ENCODE measurements at places on chromosomes 2 and 18.

GRCh38 chr2:108451976-108452375, 3.0 kb downstream of the GCC2 start:
- no peak for DNase-seq

GRCh38 chr18:6653880-6654279, 75.6 kb upstream of the ARHGAP28 start:
- DNase-seq: no peak

- no peak for DNase-seq
Observed at GRCh38 chr2:55862246-55862645, 61.3 kb downstream of the EFEMP1 start.

GRCh38 chr2:23492337-23492675, 107.3 kb downstream of the KLHL29 start:
- DNase-seq: no peak

DNA sequence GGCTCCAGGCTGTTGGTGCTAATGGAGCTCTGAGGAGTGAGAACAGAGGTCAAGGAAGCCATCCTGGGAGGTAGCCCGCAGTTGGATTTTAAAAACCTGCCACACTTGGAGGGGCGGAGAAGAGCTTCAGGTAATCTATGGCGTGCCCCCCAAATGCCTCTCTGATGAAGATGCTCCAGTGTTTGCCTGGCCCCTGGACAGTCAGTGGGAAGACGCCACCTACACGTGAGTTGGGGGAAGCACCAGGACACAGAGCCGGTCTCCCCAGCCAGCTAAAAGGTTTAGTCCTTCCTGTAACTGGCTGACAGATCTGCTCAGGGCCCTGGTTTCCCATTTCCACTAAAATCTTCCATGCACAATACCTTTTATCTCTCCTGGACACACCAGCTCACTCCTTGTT, 225.0 kb downstream of the TTC32 start:
- no peak for DNase-seq

DNA sequence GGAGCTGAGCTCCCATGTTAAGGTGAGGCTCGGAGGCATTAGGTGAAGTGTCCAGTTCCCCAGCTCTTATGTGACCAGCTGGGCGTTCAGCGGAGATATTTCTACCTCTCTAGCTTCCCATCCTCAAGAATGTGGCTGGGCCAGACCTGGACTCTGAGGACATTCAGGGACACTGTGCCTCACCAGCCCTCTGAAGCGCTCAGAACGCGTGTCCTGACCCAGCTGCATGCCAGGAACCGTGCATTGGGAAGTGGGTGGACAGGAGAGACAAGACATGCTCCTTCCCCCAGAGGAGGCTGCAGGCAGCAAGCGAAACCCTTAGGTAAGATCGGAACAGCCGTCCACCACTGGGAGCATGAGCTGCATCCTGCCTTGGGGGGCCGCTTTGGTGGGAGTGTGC, 38.0 kb upstream of the GPAT2 start:
- no peak for DNase-seq

- DNase-seq: no peak
Observed at GRCh38 chr2:26324903-26325302, 21.0 kb upstream of the SELENOI start.

GRCh38 chr18:28065031-28065792, 111.7 kb downstream of the CDH2 start:
- DNase-seq: no peak

DNA sequence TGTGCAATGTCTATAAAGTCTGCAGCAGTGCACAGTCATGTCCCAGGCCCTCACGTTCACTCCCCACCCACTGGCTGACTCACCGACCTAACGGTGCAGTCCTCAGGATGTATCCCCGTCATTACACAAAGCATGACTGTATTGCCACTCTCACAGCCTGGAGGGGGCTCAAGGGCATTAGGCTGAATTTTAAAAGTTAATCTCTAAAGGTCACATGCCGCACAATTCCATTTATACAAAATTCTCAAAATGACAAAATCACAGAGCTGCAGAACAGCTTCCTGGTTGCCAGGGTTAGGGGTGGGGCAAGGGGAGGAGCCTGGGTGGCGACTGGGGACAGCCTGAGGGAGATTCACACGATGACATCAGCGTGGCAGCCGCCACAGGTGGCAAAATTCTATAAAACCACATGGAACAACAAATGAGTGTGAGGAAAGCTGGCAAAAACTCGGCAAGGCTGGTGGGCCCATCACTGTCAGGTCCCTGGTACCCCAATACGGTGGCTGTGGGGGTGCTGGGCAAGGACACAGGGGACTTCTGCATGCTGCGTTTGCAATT, 97.6 kb downstream of the NDUFA10 start:
- no peak for DNase-seq

DNA sequence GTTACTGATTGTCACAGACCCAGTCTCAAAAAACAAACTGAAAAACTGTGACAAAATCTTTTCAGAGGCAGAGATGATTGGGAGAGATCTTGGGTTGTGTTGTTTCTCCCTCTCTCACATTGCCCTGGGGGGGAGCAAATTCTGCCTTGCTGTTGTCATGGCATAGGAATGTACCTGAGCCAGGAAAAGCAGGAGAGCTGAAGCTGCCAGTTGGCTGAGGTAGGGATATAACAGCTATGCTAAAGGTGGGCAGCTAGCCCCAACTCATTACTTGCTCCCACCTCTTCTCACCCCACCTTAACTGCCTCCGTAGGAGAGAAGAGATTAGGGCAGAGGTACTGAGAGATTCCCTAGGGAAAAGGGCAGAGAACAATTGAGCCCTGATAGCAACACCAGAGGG, 299.3 kb downstream of the OSR1 start:
- DNase-seq: no peak

DNA sequence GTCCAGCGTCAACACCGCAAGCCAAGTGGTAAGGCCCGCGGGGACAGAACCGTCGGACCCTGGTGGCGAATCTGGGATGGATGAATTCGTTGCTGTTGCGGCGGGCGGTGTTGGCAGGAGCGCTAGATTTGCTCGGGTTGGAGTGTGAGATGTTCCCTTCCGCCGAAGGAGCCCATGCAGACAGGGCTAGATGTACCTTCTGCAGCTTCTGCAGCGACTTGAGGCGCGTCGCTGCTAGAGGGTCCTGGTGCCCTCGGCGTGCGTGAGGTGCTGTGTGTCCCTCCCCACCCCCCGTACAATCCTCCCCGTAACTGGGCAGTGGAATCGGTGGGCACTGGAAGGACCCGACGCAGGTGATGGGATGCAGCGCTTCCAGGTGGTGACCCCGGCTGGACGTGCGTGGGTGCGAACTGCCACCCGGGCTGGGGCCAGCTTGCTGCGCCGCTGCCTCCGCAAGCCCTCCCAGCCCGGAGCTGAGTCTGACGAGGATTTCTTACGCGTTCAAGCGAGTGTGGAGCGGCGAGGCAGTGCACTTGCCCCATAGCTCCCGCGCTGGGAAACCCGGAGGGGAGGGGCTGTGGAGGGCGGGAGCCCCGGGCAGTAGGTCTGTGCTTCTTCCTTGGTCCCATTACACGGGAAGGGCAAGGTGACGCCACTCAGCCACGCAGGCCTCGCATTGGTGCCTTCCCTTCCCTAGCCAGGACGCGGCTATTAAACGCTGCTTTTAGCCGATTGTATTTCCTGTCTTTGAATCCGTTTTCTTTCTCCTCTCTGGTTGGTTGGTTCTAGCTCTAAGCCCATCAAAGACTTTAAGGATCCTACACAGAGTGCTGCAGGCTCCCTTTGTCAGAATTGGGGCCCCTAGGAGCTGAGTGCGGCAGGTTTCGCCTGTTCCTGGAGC, 34.2 kb downstream of the CHRNA1 start:
- no peak for DNase-seq

DNA sequence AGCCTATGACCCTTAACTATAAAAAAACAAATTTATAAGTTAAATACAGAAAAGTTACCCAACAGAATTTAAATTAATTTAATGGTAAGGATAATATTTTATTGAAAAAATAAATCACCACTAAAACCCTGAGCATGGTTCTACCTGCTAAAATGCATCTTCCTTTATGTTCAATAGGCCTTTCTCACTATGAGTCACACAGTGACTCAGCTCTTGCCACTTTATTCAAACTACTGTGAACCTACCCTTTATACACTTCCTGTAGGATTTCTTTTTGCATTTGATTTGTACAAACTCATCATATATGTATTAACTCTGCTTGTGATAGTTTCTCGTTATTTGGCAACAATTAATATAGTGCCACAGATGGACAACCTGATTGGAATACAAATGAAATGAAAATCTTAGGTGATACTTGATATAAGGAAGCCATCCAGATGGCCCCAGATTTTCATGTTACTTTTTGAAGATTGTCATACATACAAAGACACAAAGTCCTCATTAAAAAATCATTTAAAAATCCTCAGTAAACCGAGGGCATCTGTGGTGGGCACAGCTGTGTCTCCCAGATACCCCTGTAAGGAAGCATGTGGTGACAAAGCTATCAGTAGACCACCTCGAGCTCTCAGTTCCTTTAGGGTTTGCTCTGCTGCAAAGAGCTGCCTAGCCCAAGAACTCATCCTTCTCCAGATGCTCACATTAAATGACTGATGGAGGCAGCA, 55.2 kb upstream of the COBLL1 start:
- no peak for DNase-seq

DNA sequence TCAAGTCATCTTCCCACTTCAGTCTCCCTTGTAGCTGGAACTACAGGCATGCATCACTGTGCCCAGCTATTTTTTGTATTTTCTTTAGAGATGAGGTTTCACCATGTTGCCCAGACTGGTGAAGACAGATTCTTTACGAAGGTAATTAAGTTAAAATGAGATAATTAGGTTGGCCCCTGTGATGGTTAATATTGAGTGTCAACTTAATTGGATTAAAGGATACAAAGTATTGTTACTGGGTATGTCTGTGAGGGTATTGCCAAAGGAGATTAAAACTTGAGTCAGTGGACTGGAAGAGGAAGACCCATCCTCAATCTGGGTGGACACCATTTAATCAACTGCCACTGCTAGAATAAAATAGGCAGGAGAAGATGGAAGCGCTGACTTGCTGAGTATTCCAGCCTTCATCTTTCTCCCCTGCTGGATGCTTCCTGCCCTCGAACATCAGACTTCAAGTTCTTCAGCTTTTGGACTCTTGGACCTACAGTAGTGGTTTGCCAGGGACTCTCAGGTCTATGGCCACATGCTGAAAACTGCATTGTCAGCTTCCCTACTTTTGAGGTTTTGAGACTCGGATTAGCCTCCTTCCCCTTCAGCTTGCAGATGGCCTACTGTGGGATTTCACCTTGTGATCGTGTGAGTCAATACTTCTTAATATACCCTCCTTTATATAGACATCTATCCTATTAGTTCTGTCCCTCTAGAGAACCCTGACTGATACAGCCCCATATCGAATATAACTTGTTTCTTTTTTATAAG, 269.1 kb downstream of the TMX3 start:
- no peak for DNase-seq

DNA sequence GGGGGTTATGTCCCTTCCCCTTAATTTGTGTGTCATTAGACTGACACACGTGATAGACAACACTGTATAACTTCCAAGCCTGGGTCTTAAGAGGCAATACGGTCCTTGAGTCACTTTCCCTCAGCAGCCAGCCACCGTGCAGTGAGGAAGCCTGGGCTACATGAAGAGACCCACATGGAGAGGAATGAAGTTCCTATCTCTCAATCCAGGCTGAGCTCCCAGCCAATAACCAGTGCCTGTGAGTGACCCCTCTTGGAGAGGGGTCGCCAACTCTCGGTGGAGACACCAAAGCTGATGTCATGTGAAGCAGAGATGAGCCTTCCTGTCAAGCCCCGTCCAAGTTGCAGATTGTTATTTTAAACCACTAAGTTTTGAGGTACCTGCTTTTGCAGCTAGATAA, 5.7 kb upstream of the WDSUB1 start:
- no peak for DNase-seq

- DNase-seq: no peak
Observed at GRCh38 chr2:19649785-19650380, 251.9 kb downstream of the TTC32 start.

DNA sequence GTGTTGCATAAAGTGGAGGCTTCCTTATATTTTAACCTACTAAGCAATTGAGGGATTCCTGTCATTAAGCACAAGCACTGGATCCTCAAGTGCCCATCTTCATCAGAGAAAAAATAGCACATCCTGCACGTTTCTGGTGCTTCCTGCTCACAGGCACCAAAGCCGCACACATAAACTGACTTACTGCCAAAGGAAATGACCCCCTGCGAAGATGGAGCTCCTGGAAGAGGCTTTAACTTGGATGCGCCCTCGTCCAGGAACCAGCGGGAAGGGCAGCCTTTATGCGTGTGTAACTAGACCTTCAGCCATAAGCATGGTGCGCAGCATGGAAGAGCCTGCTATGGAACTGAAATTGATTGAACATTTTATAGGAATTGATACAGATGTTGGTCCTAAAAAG, 188.7 kb downstream of the FTCDNL1 start:
- no peak for DNase-seq

DNA sequence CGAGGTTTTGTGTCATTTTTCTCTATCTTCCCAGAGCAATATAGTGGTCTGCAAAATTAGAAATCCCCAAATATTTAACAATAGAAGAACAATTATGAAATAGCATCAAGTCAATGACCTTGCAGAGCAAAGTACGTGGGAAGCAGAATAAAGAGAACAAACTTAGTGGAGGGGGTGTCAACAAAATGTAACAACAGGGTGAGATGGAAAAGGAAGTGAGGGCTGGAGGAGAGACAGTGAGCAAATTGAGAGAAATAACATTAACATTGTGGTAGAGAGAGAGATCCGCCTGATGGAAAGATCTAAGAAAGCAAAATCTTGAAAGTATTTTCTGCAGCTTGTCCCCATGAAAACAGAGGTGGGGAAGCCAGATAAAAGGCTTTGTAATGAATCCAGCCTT, 23.4 kb downstream of the ARHGAP15 start:
- DNase-seq: no peak

DNA sequence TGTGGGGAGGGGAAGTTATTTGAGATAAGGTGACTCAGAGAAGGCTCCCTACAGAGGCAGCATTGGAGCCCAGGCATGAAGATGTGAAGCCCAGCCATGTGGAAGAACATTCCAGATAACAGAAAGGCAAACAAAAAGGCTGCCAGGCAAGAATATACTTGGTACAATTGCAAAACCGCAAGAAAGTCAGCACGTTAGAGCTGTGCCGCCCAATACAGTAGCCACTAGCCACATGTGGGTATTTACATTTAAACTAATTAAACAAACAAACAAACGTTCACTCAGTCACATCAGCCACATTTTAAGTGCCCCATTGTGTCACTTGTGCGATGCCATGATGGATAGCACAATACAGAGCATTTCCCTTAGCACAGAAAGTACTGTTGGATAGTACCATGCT, 179.6 kb downstream of the SATB2 start:
- DNase-seq: no peak

Data from stimulated activated CD8-positive, alpha-beta memory T cell treated with anti-CD3 and anti-CD28 coated beads, Interleukin-15, amount 100 ng/mL, for 24 hours (primary cell).